ENCODE measurements at places on chromosomes 1 and 21. TPM values are rescaled to one million over a fixed set of nuclear protein-coding genes. Genes with fewer than 3 reads are reported as not detected.

DNA sequence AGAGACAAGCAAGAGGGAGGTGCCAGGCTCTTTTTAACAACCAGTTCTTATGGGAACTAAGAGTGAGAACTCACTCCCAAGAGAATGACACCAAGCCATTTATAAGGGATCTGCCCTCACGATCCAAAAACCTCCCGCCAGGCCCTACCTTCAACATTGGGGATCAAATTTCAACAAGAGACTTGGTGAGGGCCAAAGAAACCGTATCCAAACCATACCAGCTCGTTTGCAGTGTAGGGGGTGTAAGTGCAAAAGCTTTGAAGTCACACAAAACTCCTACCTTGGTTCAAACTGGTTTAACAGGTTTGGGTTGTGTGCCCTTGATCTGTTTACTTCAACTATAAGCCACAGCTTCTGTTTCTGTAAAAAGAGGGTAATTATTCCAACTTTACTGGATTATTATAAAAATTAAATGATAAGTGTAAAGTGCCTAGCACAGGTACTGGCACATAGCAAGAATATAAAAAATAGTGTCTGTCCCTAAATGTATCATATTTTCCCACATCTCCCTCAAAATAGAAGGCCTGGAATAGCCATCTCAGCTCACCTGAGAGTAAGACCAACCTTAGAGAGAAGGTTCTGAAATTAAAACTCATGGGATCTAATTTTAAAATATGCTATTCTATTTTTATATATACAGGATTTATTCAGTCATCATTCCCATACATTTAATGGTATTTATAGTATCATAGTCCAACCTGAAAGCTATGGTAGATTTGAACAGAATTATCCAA, 7.0 kb upstream of the USP25 start:
- no peak for DNase-seq

GRCh38 chr1:18294437-18295176, 186.1 kb upstream of the KLHDC7A start:
- no peak for DNase-seq

DNA sequence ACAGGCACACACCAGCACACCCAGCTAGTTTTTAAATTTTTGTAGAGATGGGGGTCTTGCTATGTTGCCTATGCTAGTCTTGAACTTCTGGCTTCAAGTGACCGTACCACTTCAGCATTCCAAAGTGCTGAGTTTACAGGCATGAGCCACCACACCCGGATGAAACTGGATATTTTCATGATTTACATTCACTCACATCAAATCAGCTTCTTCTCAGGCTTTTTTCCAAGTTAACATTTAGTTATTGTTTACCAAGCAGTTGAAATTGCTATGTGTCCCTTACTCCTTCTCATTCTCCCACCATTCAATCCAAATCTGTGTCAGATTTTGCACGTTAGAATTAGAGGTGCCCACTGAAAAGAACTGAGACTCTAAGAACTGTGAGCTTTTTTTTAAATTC, 18.4 kb downstream of the RIT1 start:
- DNase-seq: no peak

DNA sequence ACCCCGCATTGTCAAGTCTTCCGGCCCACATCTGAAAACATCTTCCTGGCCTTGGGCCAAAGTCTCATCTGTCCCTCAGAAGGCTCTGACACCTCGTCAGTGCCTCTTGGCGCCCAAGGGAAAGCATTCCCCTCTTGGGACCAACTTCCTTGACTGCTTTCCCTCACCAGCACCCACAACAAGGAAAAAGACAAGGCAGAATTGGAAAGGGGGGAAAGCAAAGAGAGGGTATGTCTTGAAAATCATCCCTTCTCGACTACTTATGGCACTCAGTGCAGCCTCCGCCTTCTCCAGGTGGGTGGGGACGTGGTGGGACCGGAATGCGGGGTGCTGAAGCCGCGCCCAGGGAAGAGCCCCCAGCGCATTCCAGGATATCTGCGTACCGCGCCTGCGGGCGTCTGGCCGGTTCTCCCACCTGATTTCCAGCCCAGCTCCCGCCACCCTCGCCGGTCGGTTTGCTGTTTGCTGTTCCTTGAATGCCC, 554 bp upstream of the SLC39A1 start:
- DNase-seq: no peak

Gene TNFAIP8L2
- 21.2 TPM for total RNA-seq

DNA sequence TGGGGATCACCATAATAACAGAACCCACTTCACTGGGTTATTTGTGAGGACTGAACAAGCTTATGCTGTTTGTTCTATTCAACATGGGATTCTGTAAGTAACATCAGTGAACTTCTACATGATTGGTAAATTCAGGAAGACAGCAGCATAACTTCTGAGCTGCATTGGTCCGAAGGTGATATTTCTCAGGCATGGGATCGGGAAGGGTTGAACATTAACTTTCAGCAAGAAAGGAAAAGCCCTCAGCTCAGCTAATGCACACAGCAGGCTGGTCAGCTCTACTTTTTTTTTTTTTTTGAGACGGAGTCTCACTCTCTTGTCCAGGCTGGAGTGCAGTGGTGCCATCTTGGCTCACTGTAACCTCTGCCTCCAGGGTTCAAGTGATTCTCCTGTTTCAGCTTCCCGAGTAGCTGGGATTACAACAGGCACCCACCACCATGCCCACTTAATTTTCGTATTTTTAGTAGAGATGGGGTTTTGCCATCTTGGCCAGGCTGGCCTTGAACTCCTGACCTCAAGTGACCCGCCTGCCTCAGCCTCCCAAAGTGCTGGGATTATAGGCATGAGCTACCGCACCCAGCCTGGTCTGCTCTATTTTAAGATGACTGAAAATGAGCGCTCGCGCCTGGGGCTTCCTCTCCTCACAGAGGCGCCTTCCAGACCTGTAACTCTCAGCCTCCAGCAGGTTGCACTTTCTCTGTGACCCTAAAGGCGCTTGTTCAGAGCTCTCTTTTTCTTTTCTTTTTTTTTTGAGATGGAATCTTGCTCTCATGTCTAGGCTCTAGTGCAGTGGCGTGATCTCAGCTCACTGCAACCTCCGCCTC, 42.2 kb downstream of the ECE1 start:
- no peak for DNase-seq

Gene TSPAN2
- 1.2 TPM for total RNA-seq

Gene CD48
- 386 TPM for total RNA-seq

DNA sequence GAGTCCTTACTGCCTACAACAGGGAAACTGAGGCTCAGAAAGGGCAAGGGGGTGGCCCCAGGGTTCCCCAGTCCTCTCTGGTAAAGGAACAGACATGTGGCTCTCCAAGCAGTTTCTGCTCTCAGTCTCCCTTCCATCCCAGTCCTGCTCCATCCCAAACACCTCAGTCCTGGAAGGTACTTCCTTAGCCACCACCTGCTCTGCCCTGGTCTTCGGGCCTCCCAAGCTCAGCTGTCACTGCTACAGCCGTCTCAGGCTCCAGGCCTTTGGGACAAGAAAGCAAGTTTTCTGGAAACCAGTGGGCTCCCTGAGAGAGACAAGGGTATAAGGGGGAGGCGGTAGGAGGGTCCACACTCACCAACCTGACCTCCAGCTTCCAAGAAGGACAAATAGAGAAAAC, 23.1 kb upstream of the ADGRB2 start:
- DNase-seq: peak; percentile 29

Gene RBP7
- total RNA-seq: not detected

DNA sequence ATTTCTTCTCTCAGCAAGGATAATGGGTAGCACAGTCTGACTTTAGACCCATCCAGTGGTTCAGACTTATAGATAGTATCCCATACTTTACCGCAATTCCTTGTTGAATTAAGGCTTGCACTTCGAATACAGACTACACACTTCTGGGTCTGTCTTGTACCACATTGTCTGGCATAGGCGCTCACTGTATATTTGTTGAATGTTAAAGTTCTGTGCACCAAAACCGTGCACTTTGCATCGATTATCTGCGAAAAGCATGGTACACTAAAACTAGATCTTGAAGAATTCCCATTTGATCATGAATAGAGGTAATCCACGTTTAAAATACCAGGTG, 556 bp upstream of the RYR2 start:
- no peak for DNase-seq

Gene FAM167B
- total RNA-seq: 1.1 TPM

Gene AADACL3
- not detected for total RNA-seq

Gene UBL4B
- total RNA-seq: not detected

Gene WNT2B
- total RNA-seq: 0.34 TPM

GRCh38 chr1:21762022-21762404, 20.9 kb downstream of the USP48 start:
- no peak for DNase-seq

DNA sequence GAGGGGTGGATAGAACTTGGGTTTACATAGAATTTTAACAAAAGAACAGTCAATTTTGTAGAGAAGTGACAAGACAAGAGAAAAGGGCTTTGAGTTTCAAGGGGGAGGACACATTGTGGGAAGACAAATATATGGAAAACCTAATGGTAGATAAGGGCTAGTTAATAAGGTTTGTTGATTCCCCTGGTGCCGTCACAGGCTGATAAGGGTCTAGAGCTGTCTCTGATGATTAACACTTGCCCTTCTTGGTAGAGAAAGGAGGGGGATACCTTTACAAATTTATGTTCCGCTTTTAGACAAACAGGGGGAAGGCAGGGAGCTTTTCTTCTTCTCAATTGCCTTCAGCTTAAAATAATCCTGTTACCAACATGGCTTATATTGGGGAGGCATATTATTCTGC, 124.3 kb downstream of the ETS2 start:
- no peak for DNase-seq

DNA sequence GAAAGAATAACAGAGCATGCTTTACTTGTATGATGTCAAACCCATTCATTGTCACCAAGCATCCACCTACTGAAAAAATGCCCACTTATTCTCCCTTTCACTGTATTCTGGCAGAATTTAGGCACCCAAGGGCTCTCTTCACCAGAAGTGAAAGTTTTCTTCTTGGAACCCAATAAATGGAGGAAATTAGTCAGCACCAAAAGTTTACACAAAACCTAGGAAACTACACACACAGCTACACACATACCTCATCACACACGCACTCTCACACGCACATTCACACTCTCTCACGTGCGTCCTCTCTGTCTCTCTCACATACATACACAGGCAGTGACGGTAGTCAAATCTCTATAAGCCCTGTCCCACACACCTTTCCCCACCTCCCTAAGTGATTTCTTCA, 37.6 kb downstream of the MCOLN2 start:
- DNase-seq: no peak

Gene CSF1
- 42.7 TPM for total RNA-seq

Gene ITGB2
- 452 TPM for total RNA-seq

GRCh38 chr1:67432745-67433144, 2.5 kb upstream of the SERBP1 start:
- no peak for DNase-seq

Gene TFF2
- not detected for total RNA-seq

Measured in activated naive CD8-positive, alpha-beta T cell treated with anti-CD3 and anti-CD28 coated beads, Interleukin-2, amount 10 ng/mL, durations not matched to agents 7 days and 5 days (primary cell).